ENCODE measurements at places on chromosomes 5 and 9.

GRCh38 chr5:97111004-97111403 is 31.4 kb downstream of the LIX1 start:
- no peak for DNase-seq

DNA sequence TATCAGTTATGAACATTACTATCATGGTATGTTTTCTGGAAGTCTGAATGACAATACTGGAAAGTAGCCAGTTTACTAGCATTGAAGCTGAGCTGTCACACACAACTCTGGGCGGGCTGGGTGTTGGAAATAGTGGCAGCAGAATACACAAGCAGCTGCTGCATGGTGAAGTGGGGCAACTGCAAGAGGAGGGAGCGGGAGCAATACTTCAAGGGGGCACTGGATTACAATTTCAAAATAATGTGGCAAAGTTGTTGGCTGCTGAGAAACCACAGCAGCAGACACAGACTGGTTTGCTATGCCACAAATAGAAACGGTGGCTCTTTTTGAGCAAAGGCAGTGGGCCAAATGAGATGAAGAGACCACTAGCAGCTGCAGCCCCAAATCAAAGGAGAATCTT is 350.2 kb downstream of the KIAA0825 start:
- DNase-seq: no peak

DNA sequence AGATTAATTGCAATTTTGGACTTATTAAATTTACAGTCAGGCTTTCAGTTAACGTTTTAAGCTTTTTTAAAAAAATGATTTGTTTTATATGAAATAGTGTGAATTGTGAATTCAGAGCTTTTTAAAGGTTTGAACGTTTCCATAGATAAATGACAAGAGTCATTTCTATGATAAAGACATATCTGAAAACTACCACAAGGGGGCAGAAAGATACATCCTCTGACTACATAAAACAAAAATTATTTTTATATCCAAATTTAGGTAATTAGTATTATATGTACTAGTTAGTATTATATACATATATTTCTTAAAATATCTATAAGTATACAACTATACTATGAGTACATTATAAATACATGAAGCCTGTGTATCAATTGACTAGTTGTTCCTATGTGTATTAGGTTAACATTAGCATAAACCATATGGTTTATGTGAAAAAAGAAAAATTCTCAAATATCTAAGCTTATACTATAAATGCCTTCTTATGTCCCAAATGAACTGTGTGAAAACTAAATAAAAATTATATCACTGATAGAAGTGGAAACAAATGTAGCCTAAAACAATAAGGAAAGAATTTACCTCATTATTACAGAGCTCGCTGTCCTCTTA is 155.2 kb downstream of the MEF2C start:
- DNase-seq: no peak

DNA sequence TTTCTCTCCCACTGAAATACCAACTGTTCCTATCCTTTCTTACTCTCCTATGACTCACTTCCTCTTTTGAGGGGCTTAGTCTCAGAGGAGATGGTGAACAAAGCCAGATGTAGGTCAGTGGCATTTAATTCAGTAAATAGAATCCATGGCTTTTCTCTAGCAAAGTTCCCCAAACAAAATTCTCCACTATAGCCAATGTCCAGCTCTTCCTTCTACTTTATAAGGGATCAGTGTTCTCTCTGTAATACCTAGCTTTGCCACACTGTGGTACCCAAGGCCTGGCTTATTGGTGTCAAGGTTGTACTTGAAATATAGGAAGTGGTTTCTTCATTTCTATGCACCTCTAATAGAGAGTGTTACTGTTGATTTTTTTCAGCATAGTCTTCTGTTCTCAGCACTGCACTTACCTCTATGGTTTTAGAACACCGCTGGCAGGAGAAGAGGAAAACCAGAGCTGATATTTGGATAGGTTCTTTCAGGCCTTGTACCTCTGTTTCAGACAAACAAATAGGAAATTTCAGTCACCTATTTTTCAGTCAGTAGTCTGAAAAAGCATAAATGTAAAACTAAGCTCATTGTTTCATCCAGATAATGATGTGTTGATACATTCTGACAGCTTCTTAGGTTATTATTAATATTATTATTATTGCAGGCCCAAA is 40.6 kb upstream of the ITGA2 start:
- peak; percentile 46 for DNase-seq

DNA sequence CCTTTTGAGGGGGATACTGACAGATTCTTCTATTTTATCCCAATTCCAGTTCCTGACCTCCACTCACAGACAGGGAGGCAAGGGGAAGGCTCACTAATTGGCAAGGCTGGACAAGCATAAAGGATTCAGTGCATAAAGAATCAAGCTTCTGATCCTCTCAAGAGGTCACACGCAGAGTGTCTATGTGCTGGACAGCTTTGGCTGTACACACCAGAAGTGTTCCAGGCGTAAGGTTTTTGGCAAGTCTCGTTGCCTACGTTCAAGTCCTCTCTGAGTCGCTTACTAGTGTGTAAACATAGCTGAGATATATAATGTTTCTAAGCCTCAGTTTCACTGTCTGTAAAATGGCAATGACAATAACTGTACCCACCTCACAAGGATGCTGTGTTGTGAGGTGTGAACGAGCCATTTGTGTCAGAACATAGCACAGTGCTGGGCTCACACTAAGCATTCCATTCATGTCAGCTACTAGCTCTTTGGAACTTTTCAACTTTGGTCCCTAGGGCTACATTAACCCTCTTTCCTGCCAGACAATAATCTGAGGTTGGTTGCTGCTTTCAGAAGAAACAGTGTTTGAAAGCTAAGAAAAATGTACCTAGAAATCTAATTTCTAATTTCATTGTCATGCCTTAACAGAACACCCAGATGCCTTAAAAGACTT is 52.1 kb downstream of the PALM2AKAP2 start:
- no peak for DNase-seq

DNA sequence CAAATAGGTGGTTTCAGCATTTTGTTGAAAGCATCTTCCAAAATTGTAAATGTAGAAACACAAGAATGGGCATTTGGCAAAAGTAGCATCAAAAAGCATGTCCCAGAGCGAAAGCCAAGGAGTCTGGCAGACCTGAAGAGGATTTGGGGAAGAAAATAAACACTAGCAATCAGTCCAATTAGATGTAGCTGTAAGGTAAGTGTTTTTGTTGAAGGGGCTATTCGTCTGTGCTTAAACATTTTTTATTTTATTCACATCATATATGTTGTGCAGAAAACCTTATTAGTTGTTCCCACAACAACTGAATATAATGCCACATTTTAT is 954.1 kb upstream of the COX7C start:
- no peak for DNase-seq

DNA sequence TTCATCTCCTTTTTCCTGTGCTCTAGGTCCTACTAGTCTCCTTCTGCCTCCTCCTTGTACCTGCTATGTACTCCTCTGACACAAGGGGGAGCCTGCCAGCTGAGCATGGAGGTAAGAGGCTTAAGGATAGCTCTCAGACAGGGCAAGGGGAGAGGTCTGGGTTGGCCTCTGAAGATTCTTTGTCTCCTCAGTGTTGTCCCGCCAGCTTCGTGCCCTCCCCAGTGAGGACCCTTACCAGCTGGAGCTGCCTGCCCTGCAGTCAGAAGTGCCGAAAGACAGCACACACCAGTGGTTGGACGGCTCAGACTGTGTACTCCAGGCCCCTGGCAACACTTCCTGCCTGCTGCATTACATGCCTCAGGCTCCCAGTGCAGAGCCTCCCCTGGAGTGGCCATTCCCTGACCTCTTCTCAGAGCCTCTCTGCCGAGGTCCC is 3.8 kb downstream of the CREB3 start:
- peak; percentile 50 for DNase-seq

GRCh38 chr5:180126716-180127681 is 55.4 kb upstream of the RNF130 start:
- peak; percentile 23 for DNase-seq

- no peak for DNase-seq
Observed at GRCh38 chr9:70554881-70555280, 140.4 kb upstream of the KLF9 start.

GRCh38 chr5:78287833-78288232 is 6.7 kb downstream of the AP3B1 start:
- no peak for DNase-seq

DNA sequence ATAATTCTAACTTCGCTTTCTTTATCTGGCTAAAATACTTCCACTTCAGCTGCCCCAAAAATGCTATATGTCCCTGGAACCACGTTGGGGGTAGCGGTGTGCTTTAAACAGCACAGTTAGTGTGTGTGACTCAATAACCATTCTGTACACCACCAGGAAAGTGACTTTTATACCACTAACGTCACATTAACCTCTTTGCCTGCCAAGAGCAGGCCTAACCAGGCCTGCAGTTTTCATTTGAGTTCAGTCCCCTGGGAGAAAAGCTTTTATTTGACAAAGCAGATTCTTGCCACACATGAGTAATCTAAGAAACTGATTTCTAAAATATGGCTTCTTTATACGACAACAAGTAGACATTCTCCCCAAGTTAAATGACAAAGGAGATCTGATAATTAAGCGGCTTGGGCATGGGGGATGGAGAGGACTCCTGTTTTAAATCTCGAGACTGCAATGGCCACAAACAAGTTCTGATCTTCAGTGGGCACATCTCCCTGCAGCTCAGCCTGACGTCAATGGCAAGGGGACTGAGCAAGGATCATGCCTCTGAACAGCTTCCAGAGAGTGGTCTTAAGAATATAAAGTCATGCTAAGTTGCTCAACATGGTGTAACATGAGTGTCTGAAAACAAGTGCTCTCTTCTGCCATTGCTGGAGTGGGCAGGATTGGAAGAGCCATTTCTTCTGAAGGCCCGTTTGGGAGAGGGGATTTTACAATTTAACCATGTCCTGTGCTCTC is 91.8 kb downstream of the GLIS3 start:
- no peak for DNase-seq

DNA sequence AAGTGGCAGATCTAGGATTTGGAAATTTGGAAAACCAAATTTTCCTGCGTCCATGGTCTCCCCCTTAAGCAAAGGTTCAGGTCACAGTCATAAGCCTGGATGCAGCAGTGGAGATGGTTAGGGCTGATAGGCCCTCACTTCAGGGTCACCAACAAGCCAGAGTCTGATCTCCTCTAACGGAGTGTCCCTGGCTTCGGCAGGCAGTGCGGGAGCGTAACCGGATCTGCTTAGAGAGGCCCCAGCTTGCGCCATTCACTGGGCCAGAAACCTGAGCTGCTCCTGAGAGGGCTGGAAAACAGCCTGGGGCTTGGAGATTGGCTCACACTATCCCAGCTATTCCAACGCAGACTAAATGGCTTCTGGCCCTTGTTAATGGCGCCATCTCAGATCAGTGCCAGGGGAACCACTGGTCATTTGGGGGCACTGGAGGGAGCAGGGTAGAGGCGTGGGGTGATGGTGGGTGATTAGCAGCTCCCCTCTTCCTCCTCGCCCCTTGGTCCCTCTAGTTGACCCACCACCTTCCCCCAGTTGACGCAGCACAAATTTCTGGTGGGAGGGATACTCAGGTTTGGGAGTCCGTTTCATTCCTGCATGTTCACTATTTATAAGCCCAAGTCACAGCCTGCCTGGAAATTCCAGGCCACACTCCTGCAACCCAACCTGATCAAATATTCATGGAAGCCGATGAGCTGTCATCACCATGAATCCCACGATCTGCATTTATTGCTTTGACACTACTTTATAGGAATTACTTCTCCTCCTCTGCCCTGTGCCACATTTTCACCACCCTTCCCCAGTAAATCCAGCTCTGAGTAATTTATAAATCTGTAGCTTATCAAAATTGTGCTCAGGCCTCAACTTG is 134.6 kb upstream of the CPEB4 start:
- no peak for DNase-seq

DNA sequence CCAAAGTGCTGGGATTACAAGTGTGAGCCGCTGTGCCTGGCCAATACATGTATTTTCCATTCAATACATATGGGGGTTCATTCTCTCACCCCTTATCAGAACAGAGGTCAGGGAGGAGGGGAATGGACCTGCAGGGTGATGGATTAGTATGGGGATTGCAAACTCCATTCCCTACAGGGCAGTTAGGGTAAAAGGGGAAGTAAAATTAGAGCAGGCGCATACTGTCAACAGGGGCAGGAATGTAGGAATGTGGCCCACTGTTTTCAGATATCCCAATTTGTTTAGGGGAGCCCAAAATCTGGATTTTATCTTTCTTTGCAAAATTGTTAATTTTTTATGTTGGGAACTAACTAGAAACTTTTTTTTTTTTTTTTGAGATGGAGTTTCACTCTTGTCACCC is 46.4 kb upstream of the SLC44A1 start:
- DNase-seq: no peak

- DNase-seq: no peak
Observed at GRCh38 chr5:121968910-121969607, 7.3 kb downstream of the SRFBP1 start.

GRCh38 chr9:98022447-98022846 is 34.1 kb upstream of the NANS start:
- no peak for DNase-seq

DNA sequence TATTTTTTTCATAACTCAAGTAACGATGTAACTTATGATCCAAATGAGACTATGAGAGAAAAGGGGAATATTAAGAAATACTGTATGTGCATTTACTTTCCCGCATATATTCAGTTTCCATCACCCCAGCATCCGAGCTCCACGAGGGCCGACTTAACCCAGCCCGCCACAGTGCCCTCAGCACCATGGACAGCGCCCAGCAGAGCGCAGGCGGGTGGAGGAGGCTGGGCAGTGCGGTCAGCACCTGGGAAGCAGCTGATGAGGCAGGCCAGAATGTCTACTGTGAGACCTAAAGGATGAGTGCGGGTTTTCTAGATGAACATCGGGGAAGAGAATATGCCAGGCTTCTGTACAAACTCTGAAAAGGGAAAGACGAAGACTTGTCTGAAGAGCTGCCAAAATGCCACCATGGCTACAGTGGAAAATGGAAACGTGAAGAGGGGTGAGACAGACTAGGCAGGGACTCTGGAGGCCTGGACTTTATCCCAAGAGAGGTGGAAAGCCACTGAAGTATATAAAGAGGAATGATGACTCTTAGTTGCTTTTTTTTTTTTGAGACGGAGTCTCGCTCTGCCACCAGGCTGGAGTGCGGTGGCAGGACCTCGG is 34.5 kb upstream of the MED27 start:
- no peak for DNase-seq

GRCh38 chr5:173745123-173745522 is 128.7 kb upstream of the BOD1 start:
- no peak for DNase-seq

- peak; percentile 39 for DNase-seq
Observed at GRCh38 chr9:134066913-134067851, 644 bp downstream of the BRD3 start.

DNA sequence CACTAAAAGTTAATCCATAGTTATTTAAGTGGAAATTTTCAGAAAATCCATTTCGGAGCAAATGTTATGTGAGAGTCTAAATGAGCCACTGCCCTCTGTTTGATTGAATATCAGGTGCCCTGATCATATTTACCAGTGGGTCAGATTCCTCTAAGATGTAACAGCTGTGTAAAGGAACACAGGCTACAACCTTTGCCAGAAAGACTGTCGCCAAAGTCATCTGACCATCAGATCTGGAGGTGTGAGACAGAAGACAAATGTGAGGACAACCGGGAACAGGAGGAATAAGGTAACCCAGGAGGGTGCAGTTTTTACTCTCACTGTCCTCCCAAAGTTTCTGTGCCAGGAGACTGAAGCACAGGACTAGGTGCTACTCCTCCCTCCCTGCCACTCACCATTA is 90.8 kb downstream of the CAAP1 start:
- no peak for DNase-seq
